Activated T-cell treated with anti-CD3 and anti-CD28 coated beads for 4 hours (primary cell): ENCODE measurements at places on chromosomes 2 and 18.

GRCh38 chr2:120468136-120468535 lies 122.2 kb downstream of the INHBB start:
- no peak for DNase-seq

DNA sequence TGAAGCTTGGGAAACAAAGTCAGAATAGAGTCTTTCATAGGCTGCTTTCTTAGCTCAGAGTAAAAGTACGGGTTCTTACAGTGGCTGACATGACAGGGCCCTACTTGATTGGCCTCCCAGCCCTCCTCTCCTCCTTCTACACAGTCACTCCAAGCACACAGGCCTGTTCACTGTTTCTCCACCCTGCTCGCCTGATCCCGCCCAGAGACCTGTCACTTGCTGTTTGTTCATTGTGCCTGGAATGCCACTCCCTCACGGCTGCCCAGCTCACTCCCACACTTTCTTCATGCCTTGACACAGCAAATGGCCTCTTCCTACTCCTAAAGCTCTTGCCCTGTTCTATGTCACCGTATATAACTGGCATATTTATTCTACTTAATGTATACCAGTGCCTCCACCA lies 104.8 kb downstream of the MAP4K4 start:
- DNase-seq, result no peak

DNA sequence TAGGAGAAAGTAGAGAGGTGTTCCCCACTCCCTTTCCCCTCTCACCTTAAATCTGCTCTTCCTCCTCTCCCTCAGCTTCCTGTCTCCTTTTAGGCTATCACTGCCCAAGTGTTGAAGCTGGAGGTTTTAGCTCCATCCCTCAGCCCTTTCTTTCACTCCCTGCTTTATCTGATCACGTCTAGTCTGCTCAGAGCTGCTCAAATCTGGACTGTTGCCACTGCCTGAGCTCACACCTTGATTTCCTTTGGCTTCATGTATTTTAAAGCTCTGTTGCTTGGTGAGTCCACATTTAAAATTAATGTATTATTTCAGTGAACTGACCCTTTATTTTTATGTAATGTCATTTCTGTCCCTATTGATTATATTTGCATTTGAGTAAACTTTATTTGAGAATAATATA lies 236.6 kb downstream of the PTGR3 start:
- DNase-seq, result no peak

GRCh38 chr2:20065885-20066602 lies 14.6 kb upstream of the LAPTM4A start:
- DNase-seq, result no peak

DNA sequence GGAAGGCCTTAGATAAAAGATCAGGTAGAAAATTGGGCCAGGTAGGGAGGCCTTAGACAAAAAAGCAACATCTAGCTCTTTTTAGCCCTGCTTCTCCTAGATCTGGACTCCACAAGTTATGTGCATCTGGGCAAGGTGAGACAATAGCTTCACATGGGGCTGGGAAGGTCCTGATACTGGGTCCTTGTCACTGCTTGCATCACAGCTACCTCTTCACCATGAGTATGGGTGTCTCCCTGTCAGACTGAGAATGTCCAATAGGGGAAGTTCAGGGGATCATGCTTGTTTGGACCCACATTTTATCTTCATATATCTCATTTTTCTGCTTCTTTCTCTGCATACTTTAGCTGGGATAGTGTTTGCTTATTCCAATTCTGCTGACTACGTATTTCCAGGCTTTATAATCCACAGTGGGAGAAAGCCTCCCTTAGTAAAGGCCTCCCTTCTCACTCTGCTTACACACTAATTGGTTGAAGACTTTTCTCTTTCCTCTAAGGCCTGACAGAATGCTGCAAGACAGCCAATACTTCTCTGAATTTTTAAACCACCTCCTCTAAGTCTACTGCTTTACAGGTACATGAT lies 189.6 kb downstream of the CYRIA start:
- no peak for DNase-seq

- DNase-seq, result no peak
Observed at GRCh38 chr2:80040226-80040625, 264.3 kb downstream of the LRRTM1 start.

GRCh38 chr2:54728669-54729120 lies 5.2 kb downstream of the EML6 start:
- DNase-seq, result no peak

- DNase-seq, result no peak
Observed at GRCh38 chr2:179438654-179439053, 174.0 kb upstream of the SESTD1 start.

DNA sequence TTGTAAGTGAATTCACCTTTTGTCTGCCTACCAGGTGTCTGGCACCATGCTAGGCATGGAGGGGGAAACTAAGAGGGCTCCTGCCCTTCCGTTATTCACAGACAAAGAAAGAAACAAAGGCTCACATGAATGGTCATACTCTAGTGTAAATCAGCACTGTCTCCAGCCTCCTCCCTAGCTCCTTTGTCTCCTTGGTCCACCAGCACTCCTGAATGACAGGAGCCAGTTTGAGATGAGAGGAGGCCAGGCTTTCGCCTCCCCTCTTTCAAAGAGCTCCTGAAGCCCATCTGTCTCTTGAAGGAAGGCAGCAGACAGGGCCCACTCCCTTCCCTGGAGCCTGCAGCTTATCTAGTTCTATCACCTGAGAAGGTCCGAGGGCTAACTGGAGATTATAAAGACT lies 18.7 kb downstream of the SATB2 start:
- DNase-seq, result no peak

- DNase-seq, result no peak
Observed at GRCh38 chr2:26670171-26670570, 22.4 kb upstream of the KCNK3 start.
